ENCODE measurements at places on chromosomes 2 and 18.
A peak's percentile ranks its signal among the peaks of the same experiment; 100 is the strongest.

GRCh38 chr2:21498016-21498415, 374.2 kb downstream of the TDRD15 start:
- no peak for DNase-seq

DNA sequence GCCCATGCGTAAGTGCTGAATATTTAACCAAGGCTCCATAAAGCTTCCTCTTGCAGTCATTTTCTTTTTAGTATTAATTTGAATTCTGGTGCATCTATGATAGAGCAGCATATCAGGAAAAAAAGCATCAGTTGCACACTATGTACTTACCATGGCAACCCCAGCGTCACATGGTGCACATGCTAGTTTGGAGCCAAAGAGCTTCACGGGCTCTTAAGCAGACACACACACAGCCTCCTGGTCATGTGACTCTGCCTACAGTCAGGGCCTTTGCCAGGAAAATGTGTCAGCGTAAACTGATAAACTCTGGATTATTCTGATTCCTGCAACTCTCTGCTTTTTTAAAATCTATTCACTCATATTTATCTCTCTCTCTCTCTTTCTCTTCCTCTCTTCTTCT, 30.2 kb downstream of the NYAP2 start:
- peak; percentile 30 for DNase-seq

DNA sequence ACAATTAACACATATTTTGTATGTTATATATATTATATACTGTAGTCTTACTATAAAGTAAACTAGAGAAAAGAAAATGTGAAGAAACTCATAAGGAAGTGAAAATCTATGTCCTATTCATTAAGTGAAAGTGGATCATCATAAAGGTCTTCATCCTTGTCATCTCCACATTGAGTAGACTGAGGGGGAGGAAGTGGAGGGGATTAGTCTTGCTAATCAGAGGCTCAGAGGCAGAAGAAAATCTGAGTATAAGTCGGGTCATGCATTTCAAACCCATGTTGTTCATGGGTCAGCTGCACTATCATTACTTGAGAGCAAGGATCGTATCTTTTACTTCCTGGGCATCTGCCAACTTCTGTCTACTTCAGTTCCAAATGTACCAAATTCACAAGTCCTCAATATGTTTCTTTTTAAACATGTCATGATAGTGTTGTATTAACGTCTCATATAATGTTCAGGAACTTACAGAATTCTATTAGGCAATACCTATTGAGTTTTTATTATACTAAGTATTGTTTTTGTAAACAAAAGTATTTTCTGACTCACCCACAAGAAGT, 208.9 kb upstream of the BOD1L2 start:
- no peak for DNase-seq

- DNase-seq = no peak
These were observed 1.6 kb downstream of the TMEM178A start for GRCh38 chr2:39667104-39667885.

DNA sequence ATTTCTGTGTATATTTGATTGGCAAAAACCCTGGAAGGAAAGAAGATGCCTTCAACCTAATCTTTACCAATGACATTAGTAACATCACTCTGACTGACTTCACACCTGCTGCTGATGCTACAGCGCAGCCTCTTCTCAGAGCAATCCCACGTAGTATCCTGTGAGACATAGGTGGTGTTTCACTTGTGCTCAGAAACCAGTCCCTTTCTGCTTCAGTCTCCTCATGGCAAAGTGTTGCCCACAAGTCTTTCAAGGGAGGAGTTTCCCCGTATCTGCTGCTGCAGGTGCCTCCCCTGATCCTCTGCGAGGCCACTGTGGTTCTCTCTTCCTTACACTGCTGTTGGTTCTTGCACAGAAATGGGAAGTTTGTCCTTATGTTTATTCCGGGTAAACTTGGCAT, 433.2 kb upstream of the TNP1 start:
- no peak for DNase-seq

- DNase-seq = no peak
These were observed 52.9 kb upstream of the SPATS2L start for GRCh38 chr2:200253639-200254038.

DNA sequence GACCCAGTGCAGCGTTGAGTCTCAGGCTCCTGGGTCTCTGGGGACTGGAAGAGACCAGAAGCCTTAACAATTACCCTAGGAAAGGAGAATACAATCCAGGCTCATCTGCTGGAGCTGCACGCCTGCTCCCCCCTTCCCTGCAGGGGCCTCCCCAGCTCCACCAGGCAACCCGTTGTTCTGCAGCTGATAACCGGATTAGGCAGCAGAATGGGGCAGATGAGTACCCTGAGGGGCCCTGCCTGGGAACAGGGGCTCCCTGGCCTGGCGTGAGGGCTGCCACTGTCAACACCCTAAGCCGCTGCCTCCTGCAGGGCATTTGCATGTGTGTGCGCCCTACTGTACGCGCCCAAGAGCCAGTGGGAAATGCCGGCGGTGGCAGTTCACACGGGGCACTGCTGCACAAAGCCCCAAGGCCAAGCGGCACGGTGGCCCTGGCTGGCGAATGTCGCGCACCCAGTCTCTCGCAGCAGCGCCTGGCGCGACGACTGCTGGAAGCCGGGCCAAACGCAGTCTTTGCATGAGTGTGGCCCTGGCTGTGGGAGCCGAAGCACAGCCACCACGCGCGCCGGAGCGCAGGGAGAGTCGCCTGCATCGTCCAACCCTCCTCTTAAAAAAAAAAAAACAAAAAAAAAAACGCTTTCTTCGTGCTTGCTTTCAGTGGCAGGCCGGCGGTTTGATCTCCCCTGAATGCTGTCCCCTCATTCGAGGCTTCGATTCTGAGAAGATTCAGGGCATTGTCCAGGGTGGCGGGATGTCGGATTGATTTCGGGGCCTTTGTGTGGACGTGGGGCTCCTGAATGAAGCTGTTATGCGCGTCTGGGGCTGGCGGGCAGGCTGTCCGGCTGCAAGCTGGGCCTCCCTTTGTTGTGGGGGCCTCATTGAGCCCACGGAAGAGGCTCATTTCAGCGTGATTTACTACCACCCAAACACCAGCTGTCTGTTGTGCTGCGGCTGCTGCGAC, 63.8 kb downstream of the SETBP1 start:
- peak; percentile 67 for DNase-seq

DNA sequence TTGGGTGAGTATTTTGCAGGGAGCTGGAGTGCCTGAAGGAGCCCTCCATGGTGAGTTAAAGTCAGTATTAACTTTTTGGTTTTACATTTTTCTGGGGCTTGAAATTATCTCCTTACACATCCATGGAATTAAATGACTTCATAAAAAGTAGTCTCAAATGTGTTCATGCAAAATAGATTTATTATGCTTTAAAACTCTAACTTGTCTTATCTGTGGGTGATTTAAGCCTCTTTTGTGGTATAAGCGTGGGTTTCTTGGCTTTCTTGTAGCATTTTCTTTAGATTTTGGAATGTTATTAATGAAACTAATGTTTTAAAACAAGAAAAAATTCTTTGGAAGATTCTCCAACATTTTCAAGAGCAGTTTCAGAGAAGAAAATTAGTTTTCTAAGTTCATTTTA, 27.8 kb downstream of the NABP1 start:
- no peak for DNase-seq

DNA sequence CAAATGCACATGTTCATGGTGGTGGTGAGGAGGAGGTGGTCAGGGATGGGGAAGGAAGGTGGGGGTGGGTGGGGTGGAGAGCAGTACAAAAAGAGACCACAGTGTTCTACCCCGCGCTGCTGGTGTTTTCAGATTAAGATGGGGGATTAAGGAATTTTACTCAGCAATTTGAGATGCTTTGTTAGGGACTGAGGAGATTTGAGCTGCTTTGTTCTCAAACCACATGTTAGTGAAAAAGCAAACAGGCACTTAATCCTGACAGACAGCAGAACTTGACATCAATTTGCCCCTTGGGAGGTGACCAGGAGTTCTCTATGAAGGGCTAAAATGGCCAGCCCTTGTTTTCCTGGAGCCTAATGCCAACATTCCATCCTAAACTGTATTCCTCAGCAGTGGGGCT, 244.5 kb downstream of the MEIS1 start:
- peak; percentile 56 for DNase-seq

- no peak for DNase-seq
These were observed 275.3 kb upstream of the HDAC4 start for GRCh38 chr2:239675826-239676715.

DNA sequence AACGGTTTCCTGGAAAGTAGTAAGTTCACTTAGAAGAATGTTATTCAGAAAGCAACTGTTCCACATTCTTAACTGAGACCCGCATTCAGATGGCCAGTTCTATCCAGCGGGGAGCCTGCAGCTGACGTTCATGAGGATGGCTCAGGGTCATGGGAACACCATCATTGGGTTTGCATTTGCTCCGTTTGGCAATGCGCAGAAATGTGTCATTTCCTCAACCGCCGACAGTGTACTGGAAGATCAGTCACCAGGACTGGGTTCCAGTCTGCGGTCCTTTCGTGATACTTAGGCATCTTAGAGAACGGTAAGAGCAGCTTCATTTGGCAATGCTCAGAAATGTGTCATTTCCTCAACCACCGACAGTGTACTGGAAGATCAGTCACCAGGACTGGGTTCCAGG, 104.0 kb downstream of the DNER start:
- DNase-seq = no peak

DNA sequence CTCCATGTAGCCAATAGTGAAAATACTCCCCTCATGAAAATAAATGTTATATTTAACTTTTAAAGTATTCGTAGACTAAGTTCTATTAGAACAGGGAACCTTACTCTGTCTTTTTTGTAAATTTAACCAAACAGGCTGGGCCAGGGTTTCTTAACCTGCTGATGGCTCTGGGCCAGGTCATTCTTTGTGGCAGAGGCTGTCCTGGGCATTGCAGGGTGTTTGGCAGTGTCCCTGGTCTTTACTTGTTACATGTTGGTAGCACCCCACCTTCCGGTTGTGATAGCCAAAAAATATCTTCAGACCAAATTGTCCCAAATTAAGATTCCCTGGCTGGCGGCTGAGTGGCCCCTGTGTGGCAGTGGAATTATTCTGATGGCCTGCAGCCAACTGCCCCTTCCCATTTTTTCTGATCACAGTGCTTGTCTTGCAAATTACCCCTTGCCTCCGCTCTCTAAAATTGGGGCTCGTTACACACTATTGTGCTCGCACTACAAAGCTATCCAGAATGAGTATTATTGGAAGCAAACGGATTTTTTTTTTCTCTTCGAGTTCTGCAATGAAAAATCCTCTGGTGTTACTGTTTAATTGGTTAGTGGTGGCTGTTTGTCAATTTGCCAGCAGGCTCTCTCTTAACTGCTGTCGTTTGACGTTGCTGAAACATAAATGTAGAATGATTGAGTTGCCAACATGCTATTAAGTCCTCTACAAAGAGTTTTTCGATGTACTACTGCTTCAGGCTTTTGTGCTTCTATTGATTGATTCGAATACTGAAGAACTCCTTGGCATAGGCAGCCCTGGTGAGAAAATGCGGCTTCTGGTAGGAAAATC, 216.9 kb downstream of the SH3RF3 start:
- no peak for DNase-seq

DNA sequence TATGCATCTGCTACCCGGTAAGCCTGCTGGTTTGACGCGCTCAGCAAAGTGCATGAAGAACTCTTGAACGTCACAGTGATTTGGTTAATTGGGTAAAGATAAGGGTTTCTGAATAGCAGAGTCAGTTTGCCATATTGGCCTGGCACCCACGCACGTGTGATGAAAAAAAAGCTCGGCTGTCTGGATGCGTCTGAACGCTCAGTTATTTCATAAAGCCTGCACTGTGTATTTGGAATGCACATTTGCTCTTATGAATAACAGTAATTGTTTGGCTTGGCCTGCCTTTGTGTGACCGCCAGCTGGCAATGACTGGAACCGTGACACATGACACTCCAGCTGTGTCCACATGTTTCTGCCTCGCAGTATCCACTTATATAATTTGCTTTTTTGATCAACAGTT, 129.2 kb upstream of the MEIS1 start:
- no peak for DNase-seq

GRCh38 chr2:121721926-121722325, 14.7 kb downstream of the NIFK start:
- DNase-seq = no peak

DNA sequence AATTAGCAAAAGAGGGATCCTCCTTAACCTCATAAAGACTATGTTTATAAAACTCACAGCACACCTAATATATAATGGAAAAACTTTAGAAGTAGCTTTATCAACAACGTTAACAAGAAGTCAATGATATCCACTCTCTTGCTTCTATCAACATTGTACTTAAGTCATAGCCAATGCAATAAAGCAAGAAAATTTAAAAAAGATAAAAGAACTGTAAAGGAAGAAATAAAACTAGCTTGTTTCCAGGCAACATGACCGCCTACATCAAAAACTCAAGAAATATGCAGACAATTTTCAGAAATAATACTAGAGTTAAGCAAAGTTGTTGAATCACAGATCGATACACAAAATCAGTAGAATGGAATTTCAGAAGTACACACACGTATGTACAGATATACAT, 375.5 kb upstream of the SPRED2 start:
- no peak for DNase-seq

GRCh38 chr18:7711495-7711894, 144.4 kb downstream of the PTPRM start:
- DNase-seq = no peak

DNA sequence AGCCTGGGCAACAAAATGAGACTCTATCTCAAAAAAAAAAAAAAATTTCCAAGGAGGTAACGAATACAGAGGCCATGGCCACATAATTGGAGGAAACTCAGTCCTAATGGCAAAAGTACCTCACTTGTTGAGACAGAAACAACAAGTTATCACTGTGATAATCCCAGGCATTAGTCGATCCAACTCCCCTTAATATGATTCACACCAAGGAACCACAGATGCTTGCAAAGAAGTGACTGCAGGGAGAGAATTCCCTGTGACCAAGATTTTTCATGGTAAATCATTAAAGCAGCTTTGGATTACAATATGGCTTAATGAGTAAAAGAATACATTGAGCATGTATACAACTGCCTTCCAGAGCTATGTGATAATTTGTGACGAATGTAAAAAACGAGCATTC, 80.4 kb upstream of the RNU4ATAC start:
- DNase-seq = no peak

DNA sequence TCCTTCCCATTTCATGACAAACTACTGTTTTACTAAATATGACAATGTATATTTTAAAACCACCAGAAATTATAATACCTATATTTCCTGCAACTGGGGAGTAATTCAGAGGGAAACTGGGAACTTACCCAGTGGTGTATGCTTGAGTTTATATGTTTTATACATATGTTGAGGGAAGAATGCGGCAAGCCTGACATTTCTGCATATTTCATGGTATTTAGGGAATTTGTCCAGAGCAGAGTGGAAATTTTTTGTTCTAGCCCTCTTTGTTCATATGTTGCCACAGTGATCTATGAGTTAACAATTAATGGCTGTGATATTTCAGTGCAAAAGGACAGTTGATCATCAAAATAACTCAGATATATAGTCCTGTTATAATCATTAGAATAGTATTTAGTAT, 230.8 kb upstream of the VWC2L start:
- DNase-seq = peak; percentile 23

DNA sequence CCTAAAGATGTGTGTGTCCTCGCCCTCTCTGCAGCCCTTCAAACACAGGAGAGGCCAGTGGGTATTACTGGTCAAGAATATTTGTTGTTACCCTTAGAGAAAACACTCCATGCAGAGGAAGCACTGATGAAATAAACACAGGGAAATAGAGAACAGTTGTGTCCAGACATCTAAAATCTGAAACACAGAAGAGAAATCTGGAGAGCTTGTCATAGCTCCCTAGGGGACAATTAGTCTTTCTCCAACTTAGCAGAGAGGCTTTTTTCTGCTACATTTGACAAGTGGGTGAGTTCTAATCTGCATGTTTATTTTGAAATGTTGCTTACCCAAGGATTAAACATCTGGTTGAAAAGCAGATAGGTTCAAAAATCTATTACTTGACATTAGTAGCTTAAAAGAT, 190.1 kb downstream of the CTNNA2 start:
- DNase-seq = no peak

- DNase-seq = no peak
These were observed 41.7 kb downstream of the ATOH8 start for GRCh38 chr2:85795331-85796045.

Data from GM23338 (cell line).